ENCODE measurements at places on chromosomes 2 and 18. TPM values are rescaled to one million over a fixed set of nuclear protein-coding genes. Genes with fewer than 3 reads are reported as not detected.

CKAP2L gene
- 20.7 TPM for total RNA-seq

C2orf66 gene
- 0.51 TPM for total RNA-seq

CD207 gene
- not detected for total RNA-seq

CYRIA gene
- total RNA-seq = not detected

TMEFF2 gene
- not detected for total RNA-seq

FHOD3 gene
- total RNA-seq = 18.1 TPM

G6PC2 gene
- total RNA-seq = not detected

DUSP28 gene
- total RNA-seq = 8.3 TPM

MAB21L4 gene
- 1.0 TPM for total RNA-seq

PID1 gene
- 0.84 TPM for total RNA-seq

HMSD gene
- total RNA-seq = 0.40 TPM

FBLN7 gene
- total RNA-seq = 2.2 TPM

ALK gene
- total RNA-seq = 0.87 TPM

BUB1 gene
- 89.8 TPM for total RNA-seq

CPS1 gene
- total RNA-seq = 17.9 TPM

DES gene
- total RNA-seq = not detected

SLC19A3 gene
- total RNA-seq = 0.26 TPM

ATG9A gene
- total RNA-seq = 77.2 TPM

NYAP2 gene
- total RNA-seq = not detected

PPP1R7 gene
- total RNA-seq = 21.4 TPM

B3GNT7 gene
- total RNA-seq = 11.0 TPM

FEV gene
- 0.07 TPM for total RNA-seq

All from PC-3 (cell line).